ENCODE measurements at places on chromosomes 3 and 15. TPM values are rescaled to one million over a fixed set of nuclear protein-coding genes. Genes with fewer than 3 reads are reported as not detected.

DNA sequence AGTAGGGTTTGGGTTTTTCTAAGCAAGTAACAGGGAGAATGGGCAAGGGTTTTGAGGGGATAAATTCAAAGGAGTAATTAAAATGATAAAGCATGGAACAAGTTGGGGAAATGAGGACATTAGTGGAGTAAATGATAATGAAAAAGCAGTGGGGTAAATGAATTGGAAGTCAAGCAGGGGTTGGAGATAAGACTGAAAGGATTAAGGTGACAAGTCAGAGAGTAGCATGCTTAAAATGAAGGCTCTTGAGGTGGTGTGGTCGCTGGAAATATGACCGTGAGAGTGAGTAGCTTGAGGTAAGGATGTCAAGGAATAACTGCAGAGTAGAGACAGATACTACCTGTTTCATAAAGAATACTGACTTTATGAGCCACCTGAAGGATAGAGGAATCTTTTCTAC is 408.5 kb downstream of the TBC1D5 start:
- DNase-seq: no peak

DNA sequence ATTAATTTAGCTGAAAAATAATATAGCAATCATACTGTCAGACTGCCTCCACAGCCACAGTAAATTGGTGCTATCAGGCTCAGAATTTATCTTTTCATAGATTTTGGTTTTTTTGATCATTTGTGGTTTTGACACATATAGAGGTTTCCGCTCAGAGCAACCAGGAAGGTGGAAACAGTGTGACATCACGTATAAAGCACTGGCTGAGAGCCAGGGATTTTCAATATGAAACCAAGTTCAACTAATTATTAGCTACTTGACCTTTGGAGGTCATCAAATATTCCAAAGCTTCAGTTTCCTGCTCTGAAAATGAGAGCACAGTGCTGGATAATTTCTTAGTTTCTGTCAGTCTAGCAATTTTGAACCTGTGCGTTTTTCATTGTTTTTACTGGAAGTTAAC is 433.8 kb upstream of the SUCLG2 start:
- DNase-seq: no peak

DNA sequence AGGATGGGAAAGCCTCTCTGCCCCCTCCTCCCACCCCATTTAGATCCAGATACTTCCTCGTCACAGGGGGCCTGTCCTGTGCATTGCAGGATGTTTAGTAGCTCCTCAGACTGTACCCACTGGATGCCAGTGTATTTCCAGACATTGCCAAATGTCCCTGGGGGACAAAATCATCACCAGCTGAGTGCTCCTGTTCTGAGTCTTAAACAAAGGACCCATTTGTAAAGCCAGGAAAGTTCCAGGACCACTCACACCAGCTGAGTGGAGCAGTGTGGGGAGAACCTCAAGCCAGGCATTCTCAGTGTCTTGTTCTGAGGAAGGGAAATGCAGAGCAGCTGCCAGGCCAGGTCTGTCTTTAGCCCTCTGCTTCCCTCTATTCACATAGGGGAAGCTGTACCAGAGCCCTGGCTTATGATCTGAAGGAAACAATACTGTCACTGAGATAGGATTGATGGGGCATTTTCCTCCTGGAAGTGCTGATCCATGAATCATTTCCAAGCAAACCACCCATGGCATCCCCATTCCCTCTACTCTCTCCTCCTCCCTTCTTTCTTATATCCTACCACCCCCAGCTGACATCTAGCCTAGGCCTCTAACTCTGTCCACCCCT is 67.4 kb upstream of the MEX3B start:
- no peak for DNase-seq

SLC22A13 gene
- not detected for total RNA-seq

SHC4 gene
- total RNA-seq: 9.3 TPM

DNA sequence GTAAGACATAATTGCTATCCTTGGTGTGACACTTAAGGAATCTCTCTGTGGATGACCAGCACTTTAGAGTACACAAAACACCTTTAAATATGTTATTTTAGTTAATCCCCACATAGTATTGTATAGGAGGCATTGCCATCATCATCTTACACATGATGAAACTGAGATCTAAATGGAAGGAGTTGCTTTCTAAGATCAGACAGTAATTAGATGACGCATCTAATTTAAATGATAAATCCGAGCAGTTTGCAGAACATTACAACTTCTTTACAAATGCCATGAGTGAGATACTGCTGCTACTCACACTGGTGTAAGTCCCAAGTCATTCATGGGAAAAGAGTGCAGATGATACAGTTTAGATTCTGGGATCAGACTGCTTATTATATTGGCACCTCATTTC is 431.9 kb downstream of the MFSD1 start:
- DNase-seq: no peak

DNA sequence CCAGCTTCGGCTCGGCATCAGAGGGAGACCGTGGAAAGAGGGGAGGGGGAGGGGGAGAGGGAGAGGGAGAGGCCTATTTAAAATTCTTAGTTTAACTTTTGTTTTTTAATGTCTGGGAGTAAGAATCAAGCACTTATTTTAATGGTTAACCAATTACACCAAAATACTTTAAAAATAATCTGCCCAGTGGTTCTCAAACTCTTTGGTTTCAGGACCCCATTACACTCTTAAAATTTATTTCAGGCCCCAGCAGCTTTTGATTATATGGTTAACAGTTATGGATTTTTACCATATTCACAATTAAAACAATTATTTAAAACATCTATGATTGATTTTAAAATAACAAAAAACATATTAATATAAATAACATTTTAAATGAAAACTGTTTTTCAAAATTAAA is 44.5 kb downstream of the NKIRAS1 start:
- no peak for DNase-seq

GRCh38 chr3:126538316-126538715 is 14.4 kb downstream of the CHST13 start:
- DNase-seq: no peak

GRCh38 chr15:57034613-57035012 is 116.2 kb downstream of the TCF12 start:
- DNase-seq: no peak

- DNase-seq: no peak
Measured at GRCh38 chr3:27194861-27195483, 174.2 kb downstream of the NEK10 start.

SLC9C1 gene
- not detected for total RNA-seq

DNA sequence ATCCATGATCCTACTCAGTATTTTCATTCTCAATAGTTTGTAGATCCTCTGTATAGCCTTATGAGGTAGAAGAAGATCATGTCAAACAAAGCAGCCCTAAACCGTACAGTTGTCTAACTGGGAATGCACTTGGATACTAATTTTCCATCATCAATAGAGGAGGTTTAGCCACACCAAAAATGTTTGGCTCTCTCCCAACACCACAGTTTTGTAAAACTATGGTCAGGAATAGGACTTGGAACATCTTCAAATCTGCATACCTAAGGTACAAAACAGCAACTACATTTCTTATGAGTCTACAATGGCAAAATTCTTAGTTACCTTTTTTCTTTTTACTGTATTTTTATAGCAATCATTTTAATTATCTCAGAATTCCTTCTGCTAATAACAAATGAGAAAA is 1001.6 kb downstream of the ROBO2 start:
- no peak for DNase-seq

- DNase-seq: no peak
Measured at GRCh38 chr3:123258359-123258758, 56.6 kb downstream of the SEC22A start.
